ENCODE measurements at places on chromosomes 6 and 20. TPM values are rescaled to one million over a fixed set of nuclear protein-coding genes. Genes with fewer than 3 reads are reported as not detected.

- peak overlapping the region; percentile 45 for H3K4me3 ChIP-seq
- no peaks in the 10 kb centered on the region for H3K36me3 ChIP-seq
- no peaks in the 10 kb centered on the region for H3K27me3 ChIP-seq
Observed at GRCh38 chr20:36435592-36436541, 105.5 kb upstream of the MYL9 start.

GRCh38 chr20:10134176-10134575 is 84.5 kb upstream of the SNAP25 start:
- peaks cover 6% of the 10 kb centered on the region for H3K27me3 ChIP-seq
- no peak for DNase-seq
- H3K27ac ChIP-seq: no peak overlapping the region
- H3K4me1 ChIP-seq: no peaks in the 10 kb centered on the region
- H3K4me3 ChIP-seq: no peak overlapping the region

DNA sequence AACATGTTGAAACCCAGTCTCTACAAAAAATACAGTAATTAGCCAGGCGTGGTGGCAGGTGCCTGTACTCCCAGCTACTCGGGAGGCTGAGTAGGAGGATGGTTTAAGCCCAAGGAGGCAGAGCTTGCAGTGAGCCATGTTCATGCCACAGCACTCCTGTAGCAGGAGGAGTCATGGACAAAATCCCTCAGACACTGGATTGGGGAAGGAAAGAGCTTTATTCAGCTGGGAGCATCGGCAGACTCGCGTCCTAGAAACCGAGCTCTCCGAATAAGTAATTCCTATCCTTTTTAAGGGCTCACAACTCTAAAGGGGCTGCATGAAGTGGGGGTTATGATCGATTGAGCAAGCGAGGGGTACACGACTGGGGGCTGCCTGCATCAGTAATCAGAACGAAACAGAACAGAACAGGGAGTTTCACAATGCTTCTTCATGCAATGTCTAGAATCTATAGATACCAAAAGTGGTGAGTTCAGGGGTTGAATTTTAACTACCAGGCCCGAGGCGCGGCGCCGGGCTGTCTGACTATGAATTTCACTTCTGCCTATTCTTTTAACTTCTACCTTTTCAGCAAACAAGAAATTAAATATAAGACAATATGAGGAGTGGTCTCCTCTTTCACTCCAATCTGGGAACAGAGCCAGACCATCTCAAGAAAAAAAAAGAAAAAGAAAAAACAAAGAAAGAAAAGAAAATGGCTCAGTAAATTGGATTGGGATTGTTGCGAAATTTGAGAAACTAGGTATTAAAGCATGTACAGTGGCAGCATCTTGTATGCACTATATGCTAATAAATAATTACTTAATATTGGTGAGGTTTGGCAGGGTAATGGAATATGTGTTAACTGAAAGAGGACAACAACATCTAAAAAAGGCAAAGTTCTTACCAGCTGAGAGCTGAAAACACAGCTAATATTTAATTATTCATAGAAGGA is 23.6 kb downstream of the HMGN4 start:
- H3K27ac ChIP-seq: no peak overlapping the region
- no peak overlapping the region for H3K4me3 ChIP-seq
- DNase-seq: no peak
- H3K27me3 ChIP-seq: no peaks in the 10 kb centered on the region
- H3K36me3 ChIP-seq: no peaks in the 10 kb centered on the region

DNA sequence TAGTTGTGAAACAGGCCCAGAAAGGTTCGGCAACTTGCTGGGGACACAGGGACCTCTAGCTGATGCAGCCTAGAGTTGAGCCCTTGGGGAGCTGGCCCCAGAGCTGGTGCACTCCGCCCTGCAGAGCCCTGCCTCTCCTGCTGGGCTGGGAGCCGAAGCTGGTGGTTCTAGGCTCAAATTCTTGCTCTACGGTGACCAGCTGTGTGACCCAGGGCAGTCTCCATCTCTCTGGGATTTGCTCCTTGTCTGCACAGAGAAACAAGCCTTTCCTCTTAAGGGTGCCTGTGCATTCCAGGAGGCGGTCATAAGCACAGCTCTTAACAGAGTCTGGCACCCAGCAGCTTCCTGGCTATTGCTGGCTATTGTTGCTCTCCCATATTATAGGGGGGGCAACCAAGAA is 47.4 kb downstream of the RBM38 start:
- peaks cover 14% of the 10 kb centered on the region for H3K4me1 ChIP-seq
- no peaks in the 10 kb centered on the region for H3K36me3 ChIP-seq
- H3K27me3 ChIP-seq: no peaks in the 10 kb centered on the region
- no peak overlapping the region for H3K27ac ChIP-seq
- DNase-seq: no peak

Gene MRPS10
- polyA plus RNA-seq: 14.7 TPM

Gene OR2H2
- not detected for polyA plus RNA-seq

Gene TNFAIP3
- 15.5 TPM for polyA plus RNA-seq

Gene TBXT
- polyA plus RNA-seq: not detected

Gene LAMA5
- 2.0 TPM for polyA plus RNA-seq

Gene SPDEF
- 0.13 TPM for polyA plus RNA-seq

Gene LINC00237
- polyA plus RNA-seq: not detected

Gene NMBR
- not detected for polyA plus RNA-seq

Data from adrenal gland (tissue), 19 donors.